ENCODE measurements at places on chromosomes 5 and 9. TPM values are rescaled to one million over a fixed set of nuclear protein-coding genes. Genes with fewer than 3 reads are reported as not detected.
A peak's percentile ranks its signal among the peaks of the same experiment; 100 is the strongest.

GRCh38 chr9:70537084-70537483, 122.6 kb upstream of the KLF9 start:
- H3K4me1 ChIP-seq: no peaks in the 10 kb centered on the region
- H3K27ac ChIP-seq: no peak overlapping the region
- H3K36me3 ChIP-seq: no peaks in the 10 kb centered on the region

- DNase-seq: no peak
- no peaks in the 10 kb centered on the region for H3K4me1 ChIP-seq
- peaks cover 3% of the 10 kb centered on the region for H3K27me3 ChIP-seq
Observed at GRCh38 chr9:72255569-72255968, 106.3 kb downstream of the GDA start.

GRCh38 chr9:2255128-2255527, 240.0 kb downstream of the SMARCA2 start:
- H3K27ac ChIP-seq: no peak overlapping the region
- H3K4me1 ChIP-seq: no peaks in the 10 kb centered on the region

GRCh38 chr9:108411632-108412031, 444.2 kb downstream of the ACTL7B start:
- no peaks in the 10 kb centered on the region for H3K36me3 ChIP-seq
- no peaks in the 10 kb centered on the region for H3K27me3 ChIP-seq
- H3K4me3 ChIP-seq: no peak overlapping the region
- no peaks in the 10 kb centered on the region for H3K4me1 ChIP-seq

DNA sequence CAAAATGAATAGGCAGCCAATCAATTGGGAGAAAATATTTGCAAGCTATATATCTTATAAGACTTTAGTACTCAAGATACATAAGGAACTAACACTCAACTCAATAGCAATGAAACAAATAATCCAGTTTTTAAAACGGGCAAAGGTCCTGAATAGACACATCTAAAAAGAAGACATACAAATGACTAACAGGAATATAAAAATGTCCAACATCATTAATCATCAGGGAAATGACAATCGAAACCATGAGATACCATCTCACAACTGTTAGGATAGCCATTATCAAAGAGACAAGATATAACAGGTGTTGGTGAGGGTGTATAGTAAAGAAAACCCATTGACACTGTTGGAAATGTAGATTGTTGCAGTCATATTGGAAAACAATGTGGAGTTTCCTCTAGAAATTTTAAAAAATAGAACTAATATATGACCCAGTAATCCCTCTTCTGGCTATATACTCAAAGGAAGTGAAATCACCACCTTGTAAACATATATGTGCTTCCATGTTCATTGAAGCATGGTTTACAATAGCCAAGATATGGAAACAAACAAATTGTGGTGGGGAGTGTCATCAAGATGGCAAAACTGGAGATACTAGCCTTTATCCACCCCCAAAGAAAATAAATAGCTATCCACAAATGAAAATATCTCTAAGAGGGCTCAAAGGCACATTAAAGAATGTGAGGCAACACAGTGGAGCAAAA, 13.9 kb upstream of the BTNL3 start:
- no peak overlapping the region for H3K4me3 ChIP-seq
- no peak overlapping the region for H3K27ac ChIP-seq
- H3K4me1 ChIP-seq: no peaks in the 10 kb centered on the region
- no peaks in the 10 kb centered on the region for H3K27me3 ChIP-seq
- H3K36me3 ChIP-seq: no peaks in the 10 kb centered on the region
- no peak for DNase-seq

DNA sequence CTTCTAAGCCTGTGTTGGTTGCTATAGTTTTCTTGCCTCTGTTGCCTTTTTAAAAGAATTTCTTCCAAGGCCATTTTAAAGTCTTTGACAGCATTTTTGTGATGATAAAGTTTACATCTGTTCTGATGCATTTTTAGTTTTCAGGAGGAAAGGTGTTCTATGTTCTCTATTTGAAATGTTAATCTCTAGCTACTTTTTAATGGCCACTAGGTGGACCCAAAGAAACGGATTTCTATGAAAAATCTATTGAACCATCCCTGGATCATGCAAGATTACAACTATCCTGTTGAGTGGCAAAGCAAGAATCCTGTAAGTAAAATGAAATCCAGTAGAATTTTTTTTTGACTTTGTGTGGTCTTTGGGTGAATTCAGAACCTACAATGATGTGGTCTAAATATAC, 60.2 kb downstream of the MELK start:
- no peaks in the 10 kb centered on the region for H3K4me1 ChIP-seq
- DNase-seq: peak; percentile 5
- H3K4me3 ChIP-seq: no peak overlapping the region
- no peak overlapping the region for H3K27ac ChIP-seq
- H3K36me3 ChIP-seq: peaks cover 20% of the 10 kb centered on the region
- H3K27me3 ChIP-seq: no peaks in the 10 kb centered on the region

DNA sequence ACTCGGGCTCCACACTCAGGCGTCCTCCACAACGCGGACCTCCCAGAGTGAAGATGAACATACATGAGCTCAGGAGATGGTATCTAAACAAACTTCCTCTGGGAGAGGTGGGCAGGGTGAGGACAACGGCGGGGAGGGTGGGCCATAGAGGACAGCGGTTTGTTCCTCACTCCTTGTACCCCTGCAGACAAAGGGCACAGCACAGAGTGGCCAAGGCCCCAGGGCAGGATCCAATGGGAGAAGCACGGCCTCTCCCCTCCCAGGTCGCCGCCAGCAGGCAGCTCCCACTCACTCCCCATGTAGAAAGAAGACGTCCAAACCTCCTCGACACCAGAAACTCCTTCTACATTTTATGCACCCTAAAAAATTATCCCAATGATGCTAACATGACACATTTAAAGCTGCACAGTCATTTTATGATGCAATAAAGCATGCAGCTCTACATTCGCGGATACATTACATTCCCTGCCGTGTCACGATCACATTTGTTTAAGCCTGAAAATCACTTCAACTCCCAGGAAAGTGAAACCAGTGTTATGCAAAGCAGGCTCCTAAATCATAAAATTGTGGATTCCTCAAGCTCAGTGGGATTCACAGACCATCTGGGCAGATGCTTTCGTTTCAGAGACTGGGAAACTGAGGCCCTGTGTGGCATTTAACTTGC, 87.5 kb upstream of the SARDH start:
- peaks cover 2% of the 10 kb centered on the region for H3K36me3 ChIP-seq
- no peak overlapping the region for H3K4me3 ChIP-seq

DNA sequence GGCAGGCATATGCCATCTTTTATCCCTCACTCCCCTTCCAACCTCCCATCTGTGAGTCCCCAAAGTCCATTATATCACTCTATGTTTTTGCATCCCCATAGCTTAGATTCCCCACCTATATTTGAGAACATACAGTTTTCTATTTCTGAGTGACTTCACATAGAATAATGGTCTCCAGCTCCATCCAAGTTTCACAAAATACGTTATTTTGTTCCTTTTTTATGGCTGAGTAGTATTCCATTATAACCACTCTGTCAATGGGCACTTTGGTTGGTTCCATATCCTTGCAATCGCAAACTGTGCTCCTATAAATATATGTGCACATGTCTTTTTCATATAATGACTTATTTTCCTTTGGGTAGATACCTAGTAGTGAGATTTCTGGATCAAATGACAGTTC, 178.6 kb downstream of the GAS1 start:
- H3K4me1 ChIP-seq: peaks cover 14% of the 10 kb centered on the region
- no peaks in the 10 kb centered on the region for H3K27me3 ChIP-seq
- H3K4me3 ChIP-seq: no peak overlapping the region
- H3K36me3 ChIP-seq: no peaks in the 10 kb centered on the region
- no peak for DNase-seq
- H3K27ac ChIP-seq: no peak overlapping the region

The NOXA1 gene
- total RNA-seq: 0.50 TPM

The ACTL7B gene
- total RNA-seq: not detected

The FCN2 gene
- total RNA-seq: not detected

The RANBP3L gene
- total RNA-seq: 0.46 TPM

The PCDHGB1 gene
- total RNA-seq: 1.5 TPM

The ECM2 gene
- total RNA-seq: 0.18 TPM

Data from astrocyte (in vitro differentiated cells and primary cell).